ENCODE measurements at places on chromosomes 7 and 10. TPM values are rescaled to one million over a fixed set of nuclear protein-coding genes. Genes with fewer than 3 reads are reported as not detected.

Gene TMEM196
- total RNA-seq = not detected

Gene PTPN20
- total RNA-seq = 0.11 TPM

Gene VSTM4
- 0.09 TPM for total RNA-seq

Gene C10orf90
- total RNA-seq = not detected

Gene CALHM1
- total RNA-seq = not detected

Gene CASP7
- 24.2 TPM for total RNA-seq

Gene FANK1
- 0.58 TPM for total RNA-seq

Gene PSMG3
- total RNA-seq = 41.5 TPM

Gene PLPP4
- not detected for total RNA-seq

Gene GPRIN2
- not detected for total RNA-seq

Gene IGF2BP3
- 1.1 TPM for total RNA-seq

Gene NACAD
- total RNA-seq = 0.31 TPM

Gene TMEM140
- 6.2 TPM for total RNA-seq

Gene BBIP1
- total RNA-seq = 41.2 TPM

Gene SPDYE3
- not detected for total RNA-seq
